ENCODE measurements at places on chromosomes 11 and 22. TPM values are rescaled to one million over a fixed set of nuclear protein-coding genes. Genes with fewer than 3 reads are reported as not detected.

GNB1L gene
- total RNA-seq, result 8.0 TPM

MB gene
- 41.5 TPM for total RNA-seq

LRP4 gene
- 25.2 TPM for total RNA-seq

ADM2 gene
- 2.2 TPM for total RNA-seq

TPH1 gene
- 0.47 TPM for total RNA-seq

P4HA3 gene
- total RNA-seq, result 0.58 TPM

TMEM45B gene
- 17.3 TPM for total RNA-seq

MMP1 gene
- total RNA-seq, result 0.06 TPM

DUSP8 gene
- 4.3 TPM for total RNA-seq

RASGRP2 gene
- total RNA-seq, result 14.9 TPM

PANX3 gene
- total RNA-seq, result not detected

USP2 gene
- total RNA-seq, result 14.3 TPM

TP53I11 gene
- 51.6 TPM for total RNA-seq

MFRP gene
- total RNA-seq, result 0.06 TPM

A4GALT gene
- total RNA-seq, result 22.6 TPM

BACE1 gene
- 27.8 TPM for total RNA-seq

KRTAP5-9 gene
- 0.23 TPM for total RNA-seq

Measured in metanephros (tissue), 2 donors.